ENCODE measurements at places on chromosomes 11 and 22. TPM values are rescaled to one million over a fixed set of nuclear protein-coding genes. Genes with fewer than 3 reads are reported as not detected.

DNA sequence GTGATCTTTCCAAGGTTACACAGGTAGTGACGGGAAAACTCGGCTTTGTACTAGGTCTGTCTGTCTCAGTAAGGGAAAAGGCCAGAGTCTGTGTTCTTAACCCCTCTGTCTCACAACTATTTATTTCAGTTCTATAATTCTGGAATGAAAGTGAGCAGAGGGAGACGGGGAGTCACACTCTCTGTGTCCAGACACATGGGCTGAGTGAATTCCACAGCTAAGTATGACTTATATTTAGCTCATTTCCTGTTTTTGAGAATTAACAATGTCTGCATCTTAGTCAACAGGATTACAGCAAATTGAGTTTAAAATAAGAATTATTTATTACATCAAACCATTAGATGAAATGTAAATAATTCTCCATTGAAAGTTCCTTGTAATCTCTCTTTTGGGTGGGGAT is 62.5 kb upstream of the OR4B1 start:
- DNase-seq = no peak

- DNase-seq = no peak
Measured at GRCh38 chr11:1302461-1303125, 6.8 kb downstream of the TOLLIP start.

GRCh38 chr11:41985799-41986198 is 526.3 kb upstream of the LRRC4C start:
- DNase-seq = no peak

- DNase-seq = no peak
Measured at GRCh38 chr11:19995145-19995544, 165.1 kb downstream of the DBX1 start.

- DNase-seq = no peak
Measured at GRCh38 chr11:102546923-102547471, 16.4 kb upstream of the MMP7 start.

IFITM10 gene
- polyA plus RNA-seq = 0.11 TPM

- no peak for DNase-seq
Measured at GRCh38 chr22:39567135-39567946, 3.2 kb upstream of the CACNA1I start.

Data from right renal cortex interstitium (tissue), 3 donors.